Activated CD4-positive, alpha-beta T cell treated with anti-CD3 and anti-CD28 coated beads for 1 hour (primary cell): ENCODE measurements at places on chromosomes 4 and X.

DNA sequence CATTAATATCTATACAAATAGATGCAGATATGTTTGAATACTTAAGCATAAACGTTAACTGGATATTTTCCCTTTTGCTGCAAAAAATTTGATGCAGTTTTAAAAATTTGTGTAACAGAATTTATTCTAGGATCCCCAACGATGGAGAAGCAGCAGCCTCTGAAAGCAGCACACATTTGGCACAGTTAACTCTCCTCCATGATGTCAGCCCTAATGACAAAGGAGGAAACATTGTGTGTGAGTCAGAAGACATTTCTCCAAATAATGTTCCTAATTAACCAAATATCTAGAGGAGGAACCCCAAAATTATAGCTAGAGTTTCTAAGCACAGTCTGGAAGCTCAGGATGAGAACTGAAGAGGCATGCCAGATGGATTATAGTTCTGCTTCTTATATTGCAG lies 281.9 kb upstream of the MAD2L1 start:
- DNase-seq, result no peak

DNA sequence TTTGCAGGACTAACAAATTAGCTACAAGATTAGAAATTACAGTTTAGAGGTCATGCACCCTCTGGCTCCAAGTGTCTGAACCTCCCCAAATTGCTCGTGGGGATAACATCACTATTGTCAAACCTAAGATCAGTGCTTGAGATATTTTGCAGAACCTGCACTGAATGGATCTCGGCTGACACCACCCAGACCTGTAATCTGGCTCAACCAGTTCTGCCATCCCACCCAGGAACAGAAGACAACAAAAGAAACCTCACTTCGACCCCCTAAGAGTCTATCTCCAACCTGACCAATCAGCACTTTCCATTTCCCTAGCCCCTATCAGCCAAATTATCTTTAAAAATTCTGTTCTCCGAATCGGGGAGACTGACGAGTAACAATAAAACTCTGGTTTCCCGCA lies 318.7 kb downstream of the NAP1L3 start:
- no peak for DNase-seq

DNA sequence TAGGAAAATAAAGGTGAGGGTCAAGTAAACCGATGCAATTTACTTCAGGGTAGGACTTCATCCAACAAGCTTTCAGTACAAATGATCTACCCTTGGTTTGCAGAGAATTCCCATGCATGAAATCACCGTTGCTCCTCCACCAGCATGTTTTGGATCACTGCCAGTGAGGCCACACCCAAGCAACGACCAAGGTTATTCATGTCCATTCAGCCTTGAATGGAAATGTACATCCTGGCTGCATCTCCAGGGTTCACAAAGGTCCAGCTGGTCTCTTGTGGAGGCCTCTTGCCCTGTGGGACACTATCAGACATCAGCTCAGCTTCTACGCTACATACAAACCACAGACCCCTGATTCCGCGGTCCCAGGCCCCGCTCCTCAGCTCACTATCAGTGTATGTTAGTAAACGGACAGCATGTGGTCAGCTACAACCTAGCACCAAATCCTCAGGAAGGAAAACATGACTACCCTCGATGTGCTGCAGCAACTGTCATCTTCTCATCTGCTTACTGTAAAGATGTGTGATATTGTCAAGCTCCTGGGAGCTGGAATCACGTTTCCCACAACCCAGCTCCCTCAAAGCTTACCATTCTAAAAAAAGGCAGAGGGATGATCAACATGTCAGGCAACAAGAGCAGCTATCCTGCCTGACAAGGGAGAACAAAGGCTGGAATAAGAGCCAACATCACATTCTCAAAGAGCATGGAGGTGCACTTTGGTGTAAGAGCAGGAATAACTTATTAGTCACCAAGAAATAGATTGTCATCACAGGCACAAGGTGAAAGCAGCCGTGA lies 4.9 kb downstream of the LYAR start:
- DNase-seq, result no peak

DNA sequence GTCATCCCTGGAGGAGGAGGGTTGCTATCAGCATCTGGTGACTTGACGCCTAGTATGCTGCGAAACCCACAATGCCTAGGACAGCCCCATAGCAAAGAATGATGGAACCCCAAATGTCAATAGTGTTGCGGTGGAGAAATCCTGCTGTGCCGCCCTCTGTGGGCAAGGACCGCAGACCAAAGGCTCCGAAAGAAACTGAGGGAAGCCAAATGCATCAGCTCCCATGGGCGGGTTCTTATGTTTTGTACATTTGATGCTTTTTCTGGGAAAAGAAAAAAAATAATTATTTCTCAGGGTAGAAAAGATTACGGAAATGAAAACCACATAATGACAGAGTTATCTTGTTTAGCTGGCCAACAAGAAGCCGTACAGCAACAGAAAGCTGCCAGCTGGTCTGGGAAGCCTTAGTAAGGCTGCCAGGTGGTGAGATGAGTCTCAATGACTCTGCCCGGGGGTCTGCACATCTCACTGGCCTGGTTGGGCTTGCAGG lies 95.0 kb upstream of the TBL1X start:
- DNase-seq, result no peak

GRCh38 chr4:68797618-68798017 lies 18.2 kb upstream of the UGT2B10 start:
- no peak for DNase-seq

DNA sequence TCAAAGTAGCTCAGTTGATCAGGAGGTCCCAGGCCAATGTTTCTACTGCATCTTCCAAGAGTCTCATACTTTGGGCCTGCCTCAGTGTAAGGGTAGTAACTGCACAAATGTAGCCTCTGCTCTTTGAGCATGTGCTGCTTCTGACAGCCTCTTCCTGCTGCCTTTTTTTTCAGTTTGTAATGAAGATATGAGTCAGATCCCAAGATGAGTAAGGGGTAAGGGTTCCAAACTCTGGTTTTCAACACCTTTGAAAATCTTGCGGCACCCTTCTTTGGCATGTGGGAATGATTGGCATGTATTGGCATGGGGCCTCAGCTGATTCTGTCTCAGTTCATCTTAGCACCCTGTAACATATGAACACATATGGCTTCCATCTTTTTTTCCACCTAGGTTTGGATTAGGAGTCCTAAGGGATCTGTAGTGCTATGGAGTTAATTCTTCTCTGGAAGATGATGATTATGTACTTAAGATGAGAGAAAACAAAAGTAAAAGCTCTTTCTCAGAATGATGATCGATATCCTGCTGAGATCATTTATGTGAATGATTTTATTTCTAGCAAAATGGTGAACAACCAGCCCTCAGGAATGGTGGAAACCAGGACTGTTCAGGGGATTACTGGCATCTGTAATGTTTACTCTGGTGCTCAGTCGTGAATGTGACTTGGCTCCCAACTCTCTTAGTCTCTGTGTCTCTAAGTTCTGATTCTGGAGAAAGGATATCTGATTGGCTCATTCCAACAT lies 118.7 kb upstream of the PRPS2 start:
- no peak for DNase-seq

DNA sequence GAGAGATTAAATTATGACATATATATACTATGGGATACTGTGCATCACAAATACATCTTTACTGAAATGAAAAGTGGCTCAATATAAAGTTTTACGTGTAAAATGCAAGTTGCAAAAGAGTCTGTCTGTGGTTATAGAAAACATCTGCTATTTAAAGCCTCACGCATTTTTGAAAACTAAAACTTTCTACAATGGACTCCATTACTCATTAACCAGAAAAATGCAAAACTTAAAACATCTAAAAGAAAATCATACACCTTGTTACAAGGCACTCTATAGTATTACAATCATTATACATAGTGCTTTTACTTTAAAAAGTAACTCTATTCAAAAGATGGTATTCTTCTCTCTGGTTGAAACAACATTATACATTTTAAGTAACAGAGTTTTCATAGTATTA lies 755.6 kb downstream of the DMD start:
- DNase-seq, result no peak

DNA sequence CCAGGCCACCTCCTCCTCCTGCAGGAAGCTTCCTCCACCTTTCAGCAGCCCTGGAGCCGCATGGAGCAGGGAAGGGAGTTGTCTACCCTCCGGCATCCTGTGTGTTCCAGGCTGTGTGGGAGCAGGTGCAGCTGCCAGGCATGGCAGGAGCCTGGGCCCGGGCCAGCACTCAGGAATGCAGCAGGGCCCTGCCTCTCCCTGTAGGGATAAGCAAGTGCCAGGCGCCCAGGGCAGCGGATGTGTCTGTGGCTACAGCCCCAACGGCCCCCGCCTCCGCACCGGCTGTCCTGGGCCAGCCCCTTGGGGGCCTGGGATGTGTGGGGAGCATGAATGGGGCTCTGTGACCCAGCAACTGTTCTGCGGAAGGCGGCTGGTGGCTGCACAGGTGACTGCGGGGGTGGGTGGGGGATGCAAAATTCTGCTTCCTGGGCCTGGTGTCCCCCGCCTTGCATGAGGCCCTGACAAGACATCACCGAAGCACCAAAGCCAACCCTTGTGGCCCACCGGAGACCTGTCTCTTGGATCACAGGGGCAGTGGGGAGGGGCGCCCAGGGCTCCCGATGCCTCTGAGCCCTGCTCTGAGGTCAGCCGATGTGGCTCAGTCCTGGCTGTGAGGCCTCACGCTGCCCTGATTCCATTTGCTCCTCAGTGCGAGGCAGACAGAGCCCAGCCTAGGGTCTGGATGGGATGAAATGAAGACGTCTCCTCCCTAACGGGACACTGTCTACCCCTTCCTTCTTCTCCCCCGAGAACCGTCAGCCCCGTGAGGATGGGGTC lies 1.4 kb upstream of the DOK7 start:
- DNase-seq, result no peak

- DNase-seq, result no peak
Measured at GRCh38 chrX:17527135-17527701, 152.2 kb downstream of the NHS start.

DNA sequence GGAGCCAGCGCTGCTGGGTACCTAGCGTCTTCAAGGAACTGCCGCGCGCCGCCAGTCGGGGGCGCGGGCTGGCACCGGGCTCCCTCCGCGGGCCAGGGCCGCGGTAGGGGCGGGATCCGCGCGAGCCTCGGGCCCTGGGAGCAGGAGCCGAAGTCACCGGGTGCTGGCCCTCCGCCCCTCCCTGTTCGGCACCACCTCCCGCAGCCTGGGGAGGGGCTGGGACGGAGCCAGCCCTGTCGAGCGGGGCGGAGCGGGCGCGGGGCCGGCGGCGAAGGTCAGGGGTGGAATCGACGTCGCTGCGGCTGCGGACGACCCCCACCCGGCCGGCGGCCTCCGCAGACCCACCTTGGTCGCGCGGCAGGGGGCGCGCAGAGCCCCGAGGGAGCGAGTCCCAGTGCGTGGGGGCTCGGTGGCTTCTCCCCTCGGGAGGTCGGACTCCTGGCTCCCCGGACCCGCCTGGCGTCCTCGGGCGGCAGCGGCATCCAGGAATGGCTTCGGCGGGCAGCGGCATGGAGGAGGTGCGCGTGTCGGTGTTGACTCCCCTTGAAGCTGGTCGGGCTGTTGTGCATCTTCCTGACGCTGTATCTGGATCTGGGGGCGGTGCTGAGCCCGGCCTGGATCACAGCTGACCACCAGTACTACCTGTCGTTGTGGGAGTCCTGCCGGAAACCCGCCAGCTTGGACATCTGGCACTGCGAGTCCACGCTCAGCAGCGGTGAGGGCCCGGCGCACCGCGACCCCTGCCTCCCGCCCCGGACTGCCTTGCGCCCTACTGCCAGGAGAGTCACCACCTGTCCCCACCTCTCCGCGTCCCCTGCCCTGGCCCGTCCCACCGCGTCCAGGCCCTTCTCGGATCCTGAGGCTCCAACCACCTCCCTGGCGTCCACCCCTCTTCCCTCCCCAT lies 50.5 kb upstream of the FAM47C start:
- no peak for DNase-seq

- DNase-seq, result no peak
Measured at GRCh38 chr4:98521486-98521885, 136.9 kb downstream of the TSPAN5 start.

DNA sequence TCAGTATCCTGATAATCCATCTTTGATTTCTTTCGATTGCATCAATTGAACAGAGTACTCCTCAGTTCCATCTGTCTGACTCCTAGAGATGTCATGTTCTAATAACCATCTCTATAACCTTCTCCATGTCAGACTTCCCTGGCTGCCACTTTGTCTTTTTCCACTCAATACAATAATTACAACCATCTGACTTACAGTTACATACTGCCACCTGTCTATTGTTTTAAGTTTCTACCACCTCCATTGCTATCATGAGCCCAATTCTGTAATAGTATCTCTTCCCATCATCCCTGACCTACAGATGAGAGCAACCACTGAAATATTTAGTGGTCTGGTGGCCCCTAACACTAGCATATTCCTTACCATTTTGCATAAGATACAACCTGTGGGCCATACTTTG lies 439.2 kb upstream of the FAM47C start:
- no peak for DNase-seq

DNA sequence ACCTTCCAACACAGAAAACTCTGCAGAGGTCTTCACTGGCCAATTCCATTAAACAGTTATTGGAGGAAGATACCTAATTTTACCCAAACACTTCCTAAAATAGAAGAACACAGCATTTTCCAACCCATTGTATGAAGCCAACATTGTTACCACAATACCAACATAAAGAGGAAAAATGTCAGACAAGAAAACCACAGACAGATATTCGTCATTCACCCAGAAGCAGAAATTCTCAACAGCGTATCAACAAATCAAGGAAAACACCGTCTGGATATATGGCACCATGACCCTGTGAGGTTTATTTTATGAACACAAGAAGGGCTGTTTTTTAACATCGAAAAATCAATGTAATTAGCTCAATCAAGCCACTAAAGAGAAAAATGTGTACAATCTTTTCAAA lies 255.6 kb downstream of the ASMT start:
- no peak for DNase-seq

- no peak for DNase-seq
Measured at GRCh38 chr4:52716364-52717151, 34.7 kb downstream of the ERVMER34-1 start.

DNA sequence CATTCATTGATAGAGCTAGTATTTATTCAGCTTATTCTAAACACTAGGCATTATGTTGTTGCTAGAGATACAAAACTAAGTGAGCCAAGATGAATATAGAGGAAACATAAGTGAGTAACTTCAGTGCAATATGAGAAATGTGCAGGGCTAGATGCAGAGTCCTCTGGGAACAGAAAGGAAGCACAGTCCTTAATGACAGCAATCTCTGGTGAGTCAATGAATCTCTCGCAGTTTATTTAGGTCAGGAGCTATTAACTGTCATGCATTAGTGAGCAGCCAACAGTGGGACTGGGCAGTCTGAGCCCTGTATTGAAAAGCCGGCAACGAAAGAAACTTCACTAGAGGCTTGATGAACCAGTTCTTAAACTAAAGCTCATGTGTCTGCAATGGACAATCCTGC lies 598.1 kb upstream of the MAGEB2 start:
- no peak for DNase-seq

- DNase-seq, result no peak
Measured at GRCh38 chrX:8783097-8783713, 18.0 kb downstream of the FAM9A start.

GRCh38 chr4:39571054-39571453 lies 43.8 kb upstream of the UGDH start:
- DNase-seq, result no peak

DNA sequence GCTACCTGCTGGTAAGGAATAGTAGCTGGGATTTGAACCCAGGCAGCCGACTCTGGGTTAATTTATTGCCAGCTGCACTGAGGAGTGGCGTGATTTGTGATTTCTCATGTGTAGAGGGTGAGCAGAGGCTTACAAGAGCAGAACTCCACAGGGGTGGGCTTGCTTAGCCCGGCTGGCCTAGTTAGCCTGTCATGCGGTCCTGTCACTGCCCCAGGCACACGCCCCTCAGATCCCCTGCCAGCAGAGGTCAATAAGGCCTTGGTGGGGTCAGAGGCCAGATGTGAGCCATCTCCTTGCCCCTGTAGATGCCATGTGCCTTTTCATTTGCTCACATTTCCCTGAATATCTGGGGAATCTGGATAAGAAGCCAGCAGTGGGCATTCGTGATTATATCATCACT lies 13.4 kb downstream of the NSDHL start:
- no peak for DNase-seq
